ENCODE measurements at places on chromosomes 1 and 21.

DNA sequence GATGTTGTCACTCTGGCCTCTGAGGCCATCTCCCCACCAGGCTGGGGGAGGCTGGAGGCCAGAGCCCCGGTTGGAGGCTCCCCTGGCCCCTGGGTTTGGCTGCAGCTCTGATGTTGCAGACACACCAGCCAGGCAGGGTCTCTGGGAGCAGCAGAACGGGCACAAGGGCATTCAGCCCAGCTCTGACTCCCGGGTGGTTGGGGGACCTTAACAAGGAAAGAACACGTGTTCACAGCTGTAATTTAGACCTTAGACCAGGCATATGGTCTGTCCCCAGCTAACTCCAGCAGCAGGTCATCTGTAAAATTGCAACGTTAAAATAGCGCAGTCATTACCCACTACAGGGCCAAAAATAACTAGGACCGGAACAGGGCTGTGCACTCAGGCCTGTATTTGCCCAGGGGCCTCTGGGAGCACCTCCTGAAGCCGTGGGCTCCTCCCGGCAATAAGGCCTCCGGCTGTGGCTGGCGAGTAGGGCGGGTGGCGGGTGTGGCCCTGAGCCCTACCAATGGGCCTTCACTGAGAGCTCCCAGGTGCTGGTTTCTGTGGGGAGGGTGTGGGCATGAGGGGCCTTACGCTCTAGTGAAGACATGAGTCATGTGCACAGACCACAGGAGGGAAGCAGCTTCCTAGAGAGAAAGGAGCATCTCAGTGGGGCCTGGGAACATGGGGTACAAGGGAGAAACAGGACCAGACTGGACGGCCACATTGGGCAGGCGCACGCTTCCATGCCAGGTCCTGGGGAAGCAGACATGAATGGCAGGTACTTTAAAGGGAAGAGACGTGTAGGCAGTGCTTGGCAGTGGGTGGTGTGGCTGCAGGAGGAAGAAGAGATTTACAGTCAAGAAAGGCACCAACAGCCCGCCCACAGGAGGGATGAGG is 6.1 kb downstream of the LDLRAP1 start:
- DNase-seq: peak; percentile 47

DNA sequence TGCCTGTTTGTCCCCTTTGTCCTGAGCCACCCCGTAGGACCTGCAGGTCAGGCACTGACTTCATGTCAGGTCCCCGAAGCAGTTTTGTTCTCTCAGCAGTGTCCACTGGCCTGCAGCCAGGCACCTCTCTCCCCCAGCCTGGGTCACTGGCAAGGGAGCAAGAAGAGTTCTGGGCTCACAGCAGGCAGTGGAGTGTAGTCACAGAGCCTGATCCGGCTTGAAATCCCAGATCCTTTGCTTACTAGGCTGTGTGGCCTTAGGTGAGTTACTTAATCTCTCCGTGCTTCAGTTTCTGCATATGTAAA is 34.2 kb downstream of the L1TD1 start:
- no peak for DNase-seq

DNA sequence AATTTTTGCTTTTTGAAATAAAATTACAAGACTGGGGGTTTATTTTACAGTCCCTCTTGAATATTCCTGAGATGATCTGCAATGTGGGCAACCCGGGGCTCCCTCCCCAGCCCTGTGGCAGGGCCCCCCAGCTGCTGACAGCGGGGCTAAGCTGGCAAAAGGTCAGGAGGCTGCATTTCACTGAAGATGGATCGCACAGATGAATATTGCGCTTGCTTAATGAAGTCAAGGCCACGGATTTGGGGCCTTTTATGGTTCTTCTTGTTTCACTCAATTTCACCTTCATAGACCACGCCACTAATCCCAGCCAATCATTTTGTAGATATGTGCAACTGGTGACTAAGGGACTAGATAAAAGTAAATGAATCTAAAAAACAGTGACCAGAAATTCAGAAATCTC is 50.8 kb upstream of the SLC22A15 start:
- no peak for DNase-seq

- DNase-seq: no peak
Measured at GRCh38 chr1:84570436-84571149, 3.6 kb downstream of the CTBS start.

DNA sequence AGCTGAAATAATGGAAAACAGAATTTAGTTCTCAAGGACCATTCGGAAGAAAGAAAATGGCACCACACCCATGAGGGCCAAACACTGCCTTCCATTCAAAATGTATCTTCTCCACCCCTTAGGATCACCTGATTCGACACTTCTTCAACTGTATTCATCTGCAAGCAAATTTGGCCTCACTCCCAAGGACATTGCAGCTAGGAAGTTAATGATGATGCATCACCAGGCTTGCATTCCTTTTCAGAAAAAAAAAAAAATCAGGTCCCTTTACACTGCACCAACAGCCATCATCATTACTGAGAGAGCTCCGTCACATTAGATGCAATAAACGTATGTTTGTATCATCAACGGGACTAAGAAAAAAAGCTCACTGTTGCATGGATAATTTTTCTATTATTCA is 368.3 kb downstream of the PCP4 start:
- DNase-seq: no peak

GRCh38 chr1:156368889-156369684 is at the start of gene RHBG:
RHBG (plus strand) TSS chr1:156369211; CDS start chr1:156369250, 39 bp downstream.
- DNase-seq: no peak

DNA sequence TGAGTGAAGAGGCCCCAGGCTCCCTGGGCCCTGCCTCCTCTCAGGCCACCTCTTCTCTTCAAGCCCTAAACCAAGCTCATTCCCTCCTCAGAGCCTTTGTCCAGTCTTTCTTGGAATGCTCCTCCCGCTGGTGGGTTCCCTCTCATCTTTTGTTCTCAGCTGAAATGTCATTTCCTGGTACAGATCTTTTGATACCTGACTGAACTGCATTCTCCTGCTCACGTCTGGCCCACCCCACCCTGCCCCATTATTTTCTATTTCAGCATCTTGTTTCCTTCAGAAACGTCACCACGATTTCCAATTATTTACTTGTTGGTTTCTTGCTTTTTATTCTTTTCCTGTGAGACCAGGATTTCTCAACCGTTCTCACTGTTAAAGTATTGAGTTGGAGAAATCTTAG is 16.4 kb downstream of the LAMB3 start:
- DNase-seq: no peak

GRCh38 chr1:56578963-56579875 is at the start of gene PLPP3:
PLPP3 (minus strand) TSS chr1:56579563; CDS start chr1:56579016, 547 bp downstream.
- no peak for DNase-seq

- DNase-seq: no peak
Measured at GRCh38 chr1:44242746-44243145, 29.5 kb downstream of the DMAP1 start.

DNA sequence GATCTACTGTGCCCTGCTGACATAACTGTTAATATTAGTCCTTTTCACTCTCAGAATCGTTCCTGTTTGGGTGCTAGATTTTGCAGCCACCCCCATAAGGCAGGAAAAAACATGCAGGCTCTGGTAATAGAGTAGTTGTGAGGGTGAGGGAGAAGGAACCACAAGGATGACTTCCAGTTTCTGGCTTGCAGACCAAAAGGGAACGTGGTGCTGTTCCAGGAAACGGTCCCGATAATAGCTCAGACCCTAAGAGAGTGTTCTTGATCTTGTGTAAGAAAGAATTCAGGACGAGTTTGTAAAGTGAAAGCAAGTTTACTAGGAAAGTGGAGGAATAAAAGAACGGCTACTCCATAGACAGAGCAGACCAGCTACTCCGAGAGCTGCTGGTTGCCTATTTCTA is 50.7 kb upstream of the RHOU start:
- DNase-seq: no peak

GRCh38 chr1:33327587-33328325 is 6.9 kb upstream of the A3GALT2 start:
- DNase-seq: no peak

DNA sequence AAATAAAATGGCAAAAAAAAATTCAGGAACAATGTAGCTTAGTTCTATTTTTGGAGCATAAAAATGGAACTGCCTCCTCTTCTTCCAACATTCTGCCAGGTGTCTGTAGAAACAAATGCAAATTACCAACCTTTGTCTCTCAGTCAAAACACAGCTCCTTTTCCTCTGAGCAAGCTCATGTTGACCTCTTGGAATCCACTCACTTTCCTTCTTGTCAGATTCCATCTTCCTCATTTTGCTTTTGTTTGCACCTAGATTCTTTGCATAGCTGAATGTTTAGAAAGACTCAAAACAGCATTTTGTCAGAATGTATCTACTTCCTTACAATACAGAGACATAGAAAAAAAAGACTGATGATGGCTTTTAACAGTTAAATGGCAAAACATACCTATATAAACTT is 178.2 kb downstream of the ADGRL2 start:
- DNase-seq: no peak

DNA sequence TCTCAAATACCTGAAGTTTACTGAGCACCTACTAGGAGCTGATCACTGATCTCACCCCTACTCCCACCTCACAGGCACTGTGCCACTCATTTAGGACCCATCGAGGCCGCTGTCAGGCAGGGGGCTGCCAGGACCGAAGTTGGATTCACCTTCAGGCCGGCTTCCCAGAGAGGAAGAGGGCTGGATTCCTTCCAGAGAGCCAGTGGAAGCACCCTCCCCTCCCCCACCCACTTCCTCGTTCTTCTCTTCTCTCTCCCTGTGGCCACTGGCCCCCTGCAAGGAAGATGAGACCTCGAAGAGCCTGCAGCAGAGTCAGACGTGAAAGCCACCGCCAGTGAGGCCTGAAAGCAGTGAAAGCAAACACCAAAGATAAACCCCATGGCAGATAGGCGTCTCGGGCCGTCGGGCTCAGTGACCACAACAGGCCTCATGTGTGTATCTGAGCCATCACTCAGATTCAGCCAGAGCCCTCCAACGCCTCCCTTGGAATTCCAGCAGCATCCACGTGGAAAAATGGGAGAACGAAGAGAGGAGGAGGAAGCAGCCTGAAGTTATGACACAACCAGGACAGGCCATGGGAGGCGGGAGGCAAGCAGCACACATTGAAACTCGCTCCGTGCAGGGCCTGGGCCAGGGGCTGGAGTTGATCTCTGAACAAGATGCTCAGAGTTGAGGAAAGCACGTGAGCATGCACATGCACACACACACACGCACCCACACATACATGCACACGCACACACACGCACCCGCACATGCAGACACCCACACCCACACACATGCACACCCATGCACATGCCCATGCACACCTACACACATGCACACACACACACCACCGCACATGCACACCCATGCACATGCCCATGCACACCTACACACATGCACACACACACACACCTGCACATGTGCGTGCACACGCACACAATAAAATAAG is 6.2 kb upstream of the AGTRAP start:
- DNase-seq: no peak

DNA sequence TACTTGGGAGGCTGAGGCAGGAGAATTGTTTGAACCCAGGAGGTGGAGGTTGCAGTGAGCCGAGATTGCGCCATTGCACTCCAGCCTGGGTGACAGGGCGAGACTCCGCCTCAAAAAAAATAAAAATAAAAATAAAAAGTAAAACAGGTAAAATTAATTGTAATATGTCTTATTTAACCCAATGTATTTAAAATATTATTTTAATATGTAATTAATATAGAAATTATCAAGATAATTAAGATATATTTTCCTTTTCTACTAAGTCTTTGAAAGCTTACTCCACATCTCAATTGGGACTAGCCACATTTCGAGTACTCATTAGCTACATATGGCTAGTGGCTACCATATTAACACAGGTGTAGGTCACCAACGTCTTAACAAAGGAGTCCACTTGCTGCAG is 61.6 kb upstream of the IPO9 start:
- no peak for DNase-seq

GRCh38 chr1:58773406-58773840 is 10.4 kb downstream of the JUN start:
- no peak for DNase-seq

- DNase-seq: no peak
Measured at GRCh38 chr1:218775501-218776021, 398.1 kb upstream of the LYPLAL1 start.

DNA sequence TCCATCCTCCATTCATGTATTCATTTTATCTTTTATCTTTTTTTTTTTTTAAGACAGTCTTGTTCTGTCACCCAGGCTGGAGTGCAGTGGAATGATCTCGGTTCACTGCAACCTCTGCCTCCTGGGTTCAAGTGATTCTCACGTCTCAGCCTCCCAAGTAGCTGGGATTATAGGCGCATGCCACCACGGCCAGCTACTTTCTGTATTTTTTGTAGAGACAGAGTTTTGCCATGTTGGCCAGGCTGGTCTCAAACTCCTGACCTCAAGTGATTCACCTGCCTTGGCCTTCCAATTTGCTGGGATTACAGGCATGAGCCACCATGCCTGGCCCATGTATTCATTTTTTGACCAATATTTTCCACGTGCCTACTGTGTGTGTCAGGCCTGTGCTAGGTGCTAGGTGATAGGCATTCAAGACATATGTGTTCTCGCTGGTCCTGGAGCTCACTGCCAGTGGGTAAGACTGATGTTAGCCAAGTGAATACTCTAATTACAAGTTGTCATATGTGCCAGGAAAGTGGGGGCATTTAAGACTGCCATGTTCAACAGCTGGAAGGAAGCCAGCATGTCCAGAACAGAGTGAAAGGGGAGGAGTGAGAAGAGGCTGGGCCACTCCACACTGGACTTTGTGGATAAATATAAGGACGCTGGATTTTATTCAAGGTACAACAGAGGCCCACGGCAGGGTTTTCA is 5.3 kb upstream of the CELSR2 start:
- DNase-seq: no peak

GRCh38 chr1:213394837-213395236 is 343.8 kb downstream of the RPS6KC1 start:
- DNase-seq: no peak

DNA sequence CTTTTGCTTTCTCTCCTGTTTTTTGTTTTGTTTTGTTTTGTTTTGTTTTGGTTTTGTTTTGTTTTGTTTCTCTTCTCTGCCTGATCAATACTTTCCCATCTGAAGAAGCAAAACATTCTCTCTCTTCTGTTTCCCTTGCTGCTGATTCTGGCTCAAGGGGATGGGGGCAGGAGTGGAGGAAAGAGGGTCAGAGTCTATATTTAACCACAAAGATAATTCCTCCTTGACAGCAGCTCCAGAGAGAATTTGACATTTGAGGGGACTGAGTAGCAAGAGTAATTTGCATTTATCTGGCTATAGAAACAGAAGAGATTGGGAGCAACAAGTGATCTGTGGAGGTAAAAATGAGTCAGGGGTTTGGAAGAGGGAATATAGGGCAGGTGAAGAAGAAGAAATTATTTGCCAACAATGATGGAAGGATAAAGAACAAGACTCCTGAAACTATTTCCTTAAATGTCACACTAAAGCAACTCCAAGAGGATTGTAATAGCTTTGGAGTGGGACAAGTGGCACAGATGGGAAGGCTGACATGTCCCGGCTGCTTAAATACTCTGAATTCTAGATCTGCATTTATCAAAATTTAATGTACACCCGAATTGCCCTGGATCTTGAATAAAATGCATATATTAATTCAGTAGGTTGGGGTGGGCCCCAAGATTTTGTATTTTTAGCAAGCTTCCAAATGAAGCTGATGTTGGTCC is 349.3 kb upstream of the PLXNA2 start:
- DNase-seq: no peak

GRCh38 chr1:66752000-66752592 is at the start of gene DYNLT5:
DYNLT5 (plus strand) TSS chr1:66752459; CDS start chr1:66754659, 2,200 bp downstream.
- no peak for DNase-seq

GRCh38 chr1:162412002-162412401 is at the start of gene SH2D1B:
SH2D1B (minus strand) TSS chr1:162412136; CDS start chr1:162412016, 120 bp downstream.
- DNase-seq: no peak

GRCh38 chr21:42695697-42696380 is 42.4 kb downstream of the PDE9A start:
- DNase-seq: no peak

- DNase-seq: no peak
Measured at GRCh38 chr1:201069636-201070035, 42.6 kb downstream of the CACNA1S start.

GRCh38 chr1:95778217-95778616 is 544.2 kb downstream of the RWDD3 start:
- DNase-seq: no peak

GRCh38 chr1:214791961-214792360 is 189.0 kb downstream of the CENPF start:
- DNase-seq: no peak
